ENCODE measurements at places on chromosomes 6 and 20.

DNA sequence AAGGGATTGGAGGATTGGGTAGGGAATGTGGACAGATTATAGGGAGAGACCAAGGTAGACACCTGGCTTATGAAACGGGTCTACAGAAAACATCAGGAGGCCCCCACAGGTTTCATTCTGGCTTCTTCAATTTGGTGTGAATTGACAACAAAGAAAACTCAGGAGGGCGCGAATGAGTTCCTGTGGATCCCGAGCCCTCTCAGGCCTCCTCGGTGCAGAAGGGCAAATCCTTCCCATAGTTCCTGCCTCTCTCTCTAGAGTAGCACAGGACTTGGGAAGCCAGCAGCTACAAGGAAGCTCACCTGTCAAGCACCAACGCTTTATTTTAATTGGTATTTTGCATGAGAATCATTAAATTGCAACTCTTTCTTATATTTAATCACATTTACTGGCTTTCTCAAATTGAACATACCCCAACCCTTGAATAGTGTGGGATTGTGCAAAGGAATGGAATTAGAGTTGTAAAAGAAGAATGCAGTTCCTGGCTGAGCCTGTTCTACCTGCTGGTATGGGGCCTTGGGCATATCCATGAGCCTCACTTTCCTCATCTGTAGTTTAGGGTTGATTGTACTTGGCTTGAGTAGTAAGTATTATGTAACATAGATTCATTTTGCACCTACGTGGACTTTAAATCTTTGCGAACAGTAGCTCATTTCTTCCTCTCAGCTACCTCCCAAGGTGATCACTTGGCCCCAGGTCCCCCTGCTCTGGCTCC, 56.4 kb upstream of the PHACTR2 start:
- DNase-seq: no peak

DNA sequence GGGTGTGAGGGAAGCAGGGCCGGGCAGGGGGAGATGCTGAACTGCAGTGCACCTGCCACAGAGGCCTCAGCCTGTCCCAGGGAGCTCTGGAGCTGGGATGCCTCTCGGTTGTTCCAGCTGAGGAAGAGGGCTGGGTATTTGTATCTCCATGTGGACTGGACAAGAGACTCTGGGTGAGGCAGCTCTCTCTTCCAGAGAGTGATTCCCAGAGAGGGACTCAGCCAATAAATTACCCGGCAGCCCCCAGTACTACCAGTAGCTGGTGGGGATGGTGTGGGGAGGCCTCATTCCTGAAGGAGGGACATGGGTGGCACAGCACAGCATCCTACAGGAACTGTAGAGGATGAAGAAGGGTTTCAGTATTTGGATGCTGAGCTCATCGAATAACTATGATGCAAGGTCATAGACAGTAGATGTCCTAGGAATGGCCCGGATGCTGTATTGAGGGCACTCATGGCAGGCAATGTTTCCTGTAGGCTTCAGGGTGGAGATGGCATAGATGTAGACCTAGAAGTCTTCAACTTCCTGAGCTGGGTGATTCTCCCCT, 1.4 kb downstream of the FGD2 start:
- DNase-seq: no peak

DNA sequence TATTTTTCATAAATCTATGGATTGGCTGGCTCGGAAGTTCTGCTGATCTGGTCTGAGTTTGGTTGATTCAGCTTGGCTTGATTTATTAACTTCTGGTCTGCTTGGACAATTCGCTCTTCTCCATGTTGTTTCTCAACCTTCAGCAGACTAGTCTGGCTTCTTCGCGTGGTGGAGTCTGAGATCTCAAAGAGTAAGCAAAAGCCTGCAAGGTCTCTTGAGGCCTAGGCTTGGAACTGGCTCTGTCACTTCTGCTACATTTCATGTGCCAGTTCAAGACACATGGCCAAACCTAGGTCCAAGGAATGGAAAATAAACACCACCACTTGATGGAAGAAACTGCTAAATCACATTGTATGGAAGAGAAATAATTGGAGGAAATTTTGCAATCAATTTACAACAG, 115.1 kb upstream of the JAG1 start:
- no peak for DNase-seq

DNA sequence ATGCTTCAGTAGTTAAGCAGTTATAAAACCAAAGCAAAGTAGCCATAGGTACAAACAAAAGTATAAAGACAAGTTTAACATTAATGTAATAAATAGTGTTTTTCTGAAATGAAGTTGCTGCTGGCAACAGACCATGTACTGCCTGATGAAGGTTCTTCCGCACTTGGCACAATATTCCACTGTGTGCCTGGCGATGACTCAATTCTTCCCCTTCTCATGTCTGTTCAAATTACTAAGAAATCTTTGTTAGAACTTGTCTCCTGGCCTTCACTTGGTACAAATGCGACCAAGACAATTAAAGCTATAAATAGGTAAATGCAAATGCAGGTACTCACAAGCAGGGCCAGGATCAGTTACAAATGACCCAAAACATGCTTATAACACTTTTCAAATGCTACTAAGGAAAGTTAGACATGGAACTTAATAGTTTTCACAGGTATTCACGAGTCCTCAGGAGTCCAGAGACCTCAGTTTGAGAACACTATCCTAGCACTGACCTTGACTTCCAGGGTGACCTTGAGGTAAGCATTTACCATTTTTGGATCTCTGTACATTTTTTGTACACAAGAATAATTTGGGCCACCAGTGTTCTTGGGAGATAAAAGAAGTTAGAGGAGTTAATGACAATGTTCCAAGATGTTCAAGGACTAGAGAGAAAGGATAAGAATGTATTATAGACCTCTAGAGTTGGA, 8.1 kb upstream of the DDR1 start:
- no peak for DNase-seq

- peak; percentile 16 for DNase-seq
Measured at GRCh38 chr6:30915591-30915946, 1.5 kb downstream of the VARS2 start.

DNA sequence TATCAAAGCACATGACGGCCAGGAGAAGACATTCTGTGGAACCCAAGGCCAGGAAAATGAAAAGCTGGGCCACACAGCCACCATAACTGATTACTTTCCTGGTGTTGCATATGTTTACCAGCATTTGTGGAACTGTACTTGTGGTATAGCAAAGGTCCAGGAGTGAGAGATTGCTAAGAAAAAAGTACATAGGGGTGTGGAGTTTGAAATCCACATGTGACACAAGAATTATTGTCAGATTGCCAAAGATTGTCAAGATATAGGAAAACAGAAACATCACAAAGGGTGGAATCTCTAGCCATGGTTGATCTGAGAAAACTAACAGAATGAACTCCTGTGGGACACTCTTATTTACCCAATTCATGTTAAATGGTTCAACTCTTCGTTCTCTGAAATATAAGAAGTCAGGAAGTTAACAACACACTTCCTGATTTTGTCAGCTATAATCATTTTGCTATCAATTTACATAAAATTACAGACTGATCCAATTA, at the start of gene OR2B2:
Gene OR2B2, minus strand, starts transcription at position 441 of the 491 bp plus-strand sequence. Its CDS starts 77 bp downstream, at position 364.
- DNase-seq: no peak

- no peak for DNase-seq
Measured at GRCh38 chr20:58855506-58856389, 3.2 kb downstream of the GNAS start.

DNA sequence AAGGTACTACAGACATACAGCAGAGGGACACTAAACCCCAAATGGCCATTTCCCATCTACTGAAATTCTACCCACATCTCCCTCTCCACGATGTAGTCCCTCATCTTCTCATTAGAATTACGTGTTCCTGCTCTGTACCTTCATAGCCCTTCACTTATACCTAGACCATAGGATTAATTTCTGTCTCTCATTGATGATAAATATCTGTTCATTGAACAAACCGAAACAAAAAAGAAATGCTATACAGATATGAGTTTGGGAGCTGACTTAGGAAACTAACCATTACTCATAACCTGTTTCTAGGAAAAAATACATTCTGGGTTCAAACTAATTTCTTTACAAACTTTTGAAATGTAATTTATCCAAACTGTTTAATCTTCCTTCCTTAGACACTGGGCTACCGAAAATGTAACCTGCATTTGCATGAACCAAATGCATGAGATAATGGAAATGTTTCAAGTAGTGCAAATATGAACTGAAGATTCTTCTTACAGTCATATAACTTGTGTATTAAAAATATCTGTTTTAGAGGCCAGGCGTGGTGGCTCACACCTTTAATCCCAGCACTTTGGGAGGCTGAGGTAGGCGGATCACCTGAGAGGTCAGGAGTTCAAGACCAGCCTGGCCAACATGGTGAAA, 85.3 kb downstream of the GJA10 start:
- no peak for DNase-seq

DNA sequence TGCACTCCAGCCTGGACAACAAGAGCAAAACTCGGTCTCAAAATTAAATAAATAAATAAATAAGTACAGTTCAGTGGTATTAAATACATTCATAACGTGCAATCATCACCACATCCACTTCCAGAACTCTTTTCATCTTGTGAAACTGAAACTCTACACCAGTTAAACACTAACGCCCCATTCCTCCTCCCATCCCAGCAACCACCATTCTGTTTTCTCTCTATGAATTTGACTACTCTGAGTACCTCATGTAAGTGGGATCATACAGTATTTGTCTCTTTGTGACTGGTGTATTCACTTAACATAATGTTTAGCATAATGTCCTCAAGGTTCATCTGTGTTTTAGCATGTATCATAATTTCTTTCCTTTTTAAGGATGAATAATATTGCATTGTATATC, 29.1 kb upstream of the SCML4 start:
- DNase-seq: no peak

DNA sequence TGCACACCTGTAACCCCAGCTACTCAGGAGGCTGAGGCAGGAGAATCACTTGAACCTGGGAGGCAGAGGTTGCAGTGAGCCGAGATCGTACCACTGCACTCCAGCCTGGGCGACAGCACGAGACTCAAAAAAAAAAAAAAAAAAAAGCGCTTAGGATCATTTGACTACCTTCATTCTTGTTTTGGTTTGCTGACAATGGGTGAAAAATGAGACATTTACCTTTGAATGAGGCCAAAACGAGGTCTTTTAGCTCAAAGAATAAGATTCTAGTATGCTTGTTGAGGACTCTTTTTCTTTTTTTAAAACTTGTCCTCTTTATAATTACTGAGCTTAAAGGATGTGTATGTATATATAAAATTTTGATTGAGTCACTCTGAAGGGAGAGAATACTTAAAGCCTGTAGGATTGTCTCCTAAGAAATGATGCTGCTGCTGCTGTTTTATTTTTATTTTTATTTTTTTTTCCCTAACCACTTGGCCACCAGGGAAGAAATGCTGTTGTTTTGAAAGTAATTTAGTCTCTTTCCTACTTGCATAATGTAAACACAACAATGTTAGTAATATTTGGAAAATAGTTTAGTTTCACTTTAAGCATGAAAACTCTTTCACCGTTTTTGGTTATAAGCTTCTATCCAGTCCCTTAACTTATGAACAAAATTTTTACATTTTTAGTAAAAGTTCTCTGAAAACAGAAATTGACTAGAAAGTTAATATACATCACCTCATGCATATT, 7.9 kb downstream of the UBR2 start:
- DNase-seq: no peak

GRCh38 chr20:44073011-44073674, 113.8 kb downstream of the JPH2 start:
- DNase-seq: no peak

GRCh38 chr20:13007596-13007995, 1.2 kb upstream of the SPTLC3 start:
- no peak for DNase-seq

DNA sequence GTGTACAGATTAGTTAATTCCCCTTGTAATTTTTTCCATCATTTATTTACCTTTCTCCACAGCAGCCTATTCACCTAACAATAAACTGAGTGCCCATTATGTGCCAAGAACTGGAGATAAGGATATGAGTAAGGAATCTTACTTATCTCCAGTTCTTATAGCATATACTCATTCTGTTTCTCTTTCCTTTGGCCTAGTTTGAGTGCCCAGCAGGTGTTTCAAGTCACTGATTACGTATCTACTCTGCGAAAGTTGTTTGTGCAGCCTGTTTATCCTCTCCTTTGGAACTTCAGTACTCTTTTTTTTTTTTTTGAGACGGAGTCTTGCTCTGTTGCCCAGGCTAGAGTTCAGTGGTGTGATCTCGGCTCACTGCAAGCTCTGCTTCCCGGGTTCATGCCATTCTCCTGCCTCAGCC, 17.3 kb upstream of the POU5F1 start:
- no peak for DNase-seq

DNA sequence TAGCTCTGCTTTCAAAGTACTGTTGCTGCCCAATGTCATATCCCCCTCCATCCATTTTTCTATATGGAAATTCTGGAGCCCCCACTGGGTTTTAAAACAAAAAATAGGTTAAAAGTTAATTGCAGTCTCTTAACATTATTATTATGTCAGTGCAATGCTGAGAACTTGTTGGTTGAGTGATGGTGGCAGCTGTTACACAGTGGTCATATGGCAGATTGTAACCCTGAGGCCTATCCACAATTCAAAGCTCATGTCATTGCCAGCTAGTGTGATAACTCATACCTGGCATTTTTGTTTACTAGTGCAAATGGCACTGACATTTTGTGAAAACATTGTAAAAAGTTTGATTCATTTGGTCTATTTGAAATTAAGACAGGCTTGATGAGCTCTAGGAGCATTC, 305.7 kb upstream of the FLRT3 start:
- DNase-seq: no peak

GRCh38 chr6:156852858-156853216, 75.7 kb downstream of the ARID1B start:
- DNase-seq: no peak

GRCh38 chr6:166075925-166076324, 91.7 kb downstream of the TBXT start:
- DNase-seq: no peak

DNA sequence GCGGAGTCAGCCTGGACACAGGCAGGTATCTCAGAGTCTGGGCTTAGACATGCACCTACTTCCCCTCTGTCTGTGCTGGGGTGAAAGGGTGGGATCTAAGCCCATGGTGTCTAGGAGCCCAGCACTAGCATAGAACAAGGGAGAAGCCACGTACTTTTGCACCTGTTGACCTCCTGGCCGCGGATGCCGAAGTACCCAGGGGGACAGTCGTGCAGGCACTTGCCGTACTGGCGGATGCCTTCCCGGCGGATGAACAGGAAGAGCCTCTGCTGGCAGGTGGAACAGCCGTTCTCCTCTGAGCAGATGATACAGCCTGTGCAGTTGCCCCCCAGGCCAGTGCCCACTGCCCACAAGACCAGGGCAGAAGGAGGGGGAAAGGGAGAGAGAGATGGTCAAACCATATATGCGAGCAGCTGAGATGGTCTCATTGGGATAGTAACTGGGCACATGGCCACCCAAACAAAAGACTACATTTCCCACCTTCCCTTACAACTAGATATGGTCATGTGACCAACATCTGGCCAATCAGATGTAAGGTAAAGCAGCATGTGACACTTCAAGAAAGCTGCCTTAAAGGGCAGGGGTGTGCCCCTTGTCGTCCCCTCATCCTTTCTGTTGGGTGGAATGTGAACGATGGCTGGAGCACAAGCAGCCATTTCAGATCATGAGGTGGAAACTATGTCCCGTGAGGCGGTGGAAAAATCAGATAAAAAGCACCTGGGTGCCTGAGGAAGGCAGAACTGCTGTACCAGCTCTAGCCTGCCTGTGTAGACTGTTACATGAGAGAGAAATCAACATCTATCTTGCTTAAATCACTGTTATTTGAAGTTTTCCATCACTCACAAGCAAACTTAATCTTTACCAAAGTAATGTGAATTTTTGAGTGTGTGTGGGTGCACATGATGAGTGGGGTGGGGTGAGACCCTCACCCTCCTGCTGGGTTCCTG, 34.0 kb downstream of the RSPO4 start:
- no peak for DNase-seq

GRCh38 chr6:151690768-151691562, 116.5 kb upstream of the ESR1 start:
- no peak for DNase-seq
